ENCODE measurements at places on chromosomes 16 and 17.

DNA sequence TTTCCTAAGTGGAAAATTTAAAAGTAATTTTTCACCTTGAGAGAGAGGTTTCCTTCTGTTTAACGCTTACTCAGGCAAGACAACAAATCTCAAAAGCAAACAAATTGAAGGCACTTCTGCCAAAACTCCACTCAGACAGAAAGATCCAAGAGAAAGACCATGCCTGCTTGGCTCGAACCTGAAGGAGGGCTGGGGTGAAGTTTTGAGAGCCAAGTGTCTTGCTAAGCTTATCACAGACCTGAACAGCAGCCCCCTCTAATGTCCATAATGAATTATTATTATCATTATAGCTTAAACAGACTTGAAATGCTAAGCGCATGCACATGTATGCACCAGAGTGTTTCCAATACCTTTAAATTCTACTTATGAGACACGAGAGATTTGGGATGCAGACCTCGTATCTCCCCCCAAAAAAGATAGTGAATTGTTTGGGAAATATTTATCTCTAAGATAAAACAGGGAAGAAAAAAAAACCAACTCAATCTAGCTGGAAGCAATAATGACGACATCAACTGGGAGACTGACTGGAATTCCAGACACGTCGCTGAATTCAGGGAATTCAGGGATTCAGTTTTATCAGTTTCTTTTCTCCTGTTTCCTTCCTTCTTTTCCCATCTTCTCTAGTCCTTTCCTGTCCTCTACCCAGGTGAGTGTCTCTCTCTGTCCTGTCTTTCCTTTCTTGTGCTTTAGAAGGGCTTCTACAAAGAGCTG, 473.2 kb downstream of the RBFOX1 start:
- no peak for DNase-seq

DNA sequence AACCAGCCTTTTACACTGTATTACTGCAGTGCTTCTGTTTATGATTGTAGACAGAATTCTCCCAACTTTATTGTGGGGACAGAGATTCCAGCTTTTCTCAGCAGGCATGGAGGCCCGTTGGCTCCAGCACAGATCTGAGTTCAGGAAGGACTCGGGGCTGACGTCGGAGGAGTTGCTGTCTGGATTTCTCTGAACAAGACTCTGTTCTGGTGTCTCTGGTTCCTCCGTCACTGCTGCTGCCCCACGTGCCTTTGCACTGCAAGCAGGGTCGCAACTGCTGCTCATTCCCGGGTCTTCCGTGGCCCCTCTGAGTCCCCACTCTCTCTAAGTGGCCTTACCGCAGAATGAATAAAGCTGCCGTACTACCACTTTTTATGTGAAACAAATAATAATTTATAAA, 88.4 kb downstream of the BANP start:
- no peak for DNase-seq

DNA sequence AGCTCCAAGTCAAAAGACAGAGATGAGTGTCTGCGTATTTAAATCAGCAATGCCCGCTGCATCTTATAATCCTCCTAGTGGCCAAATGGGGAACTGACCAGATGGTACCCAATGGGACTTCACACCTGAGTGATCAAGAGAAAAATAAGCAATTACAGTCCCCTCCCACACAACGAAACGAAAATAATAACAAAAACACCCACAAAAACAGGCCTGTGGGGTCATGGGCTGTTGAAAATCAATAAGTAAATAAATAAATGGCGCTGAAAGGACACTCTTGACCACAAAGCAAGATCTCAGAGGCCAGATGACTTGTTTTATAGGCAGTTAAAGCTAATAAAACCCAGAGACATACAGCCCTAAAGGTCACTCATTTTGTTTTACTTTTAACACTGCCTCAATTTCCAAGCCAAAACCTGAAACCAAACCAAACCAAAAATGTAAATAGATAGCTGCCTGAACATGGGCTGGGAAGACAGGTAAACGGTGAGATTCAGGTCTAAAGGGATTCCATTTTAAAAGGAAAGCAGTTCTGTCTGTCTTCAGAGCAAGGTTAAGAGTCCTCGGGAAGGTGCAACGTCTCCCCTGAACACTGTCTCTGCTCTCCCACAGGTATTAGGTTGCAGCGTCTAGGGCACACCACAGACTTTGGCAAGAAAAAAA, 1.3 kb downstream of the ZNF821 start:
- DNase-seq, result no peak

GRCh38 chr17:75272848-75273184, 1.8 kb upstream of the MIF4GD start:
- no peak for DNase-seq

DNA sequence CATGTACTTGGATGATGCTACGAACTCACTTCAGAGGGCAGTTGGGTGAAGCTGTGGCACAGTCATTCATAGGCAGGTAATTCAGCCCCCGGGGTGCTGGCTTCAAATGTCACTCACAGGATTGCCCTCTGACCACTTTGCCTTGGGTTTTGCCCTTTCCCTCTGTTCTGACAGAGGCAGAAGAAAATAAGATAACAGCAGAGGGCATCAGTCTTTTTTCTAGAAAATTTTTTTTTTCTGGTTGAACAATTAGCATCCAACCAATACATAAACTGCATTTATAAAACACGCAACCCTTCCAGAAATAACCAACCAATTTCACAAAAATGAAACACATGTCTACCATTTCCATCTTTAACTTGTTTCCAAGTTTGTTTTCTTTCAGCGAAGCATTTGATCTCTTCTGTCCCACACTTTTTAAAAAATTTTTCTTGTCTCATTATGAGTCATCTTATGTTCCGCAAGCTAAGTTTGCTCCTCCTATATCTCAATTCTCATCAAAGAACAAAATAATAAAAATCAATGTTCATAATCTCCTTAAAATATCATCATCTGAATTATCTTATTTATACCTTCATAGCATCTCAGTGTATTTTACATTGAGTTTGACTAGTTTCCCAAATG, 15.6 kb downstream of the NACA2 start:
- DNase-seq, result no peak

- no peak for DNase-seq
Observed at GRCh38 chr16:56275076-56275475, 83.8 kb downstream of the GNAO1 start.

DNA sequence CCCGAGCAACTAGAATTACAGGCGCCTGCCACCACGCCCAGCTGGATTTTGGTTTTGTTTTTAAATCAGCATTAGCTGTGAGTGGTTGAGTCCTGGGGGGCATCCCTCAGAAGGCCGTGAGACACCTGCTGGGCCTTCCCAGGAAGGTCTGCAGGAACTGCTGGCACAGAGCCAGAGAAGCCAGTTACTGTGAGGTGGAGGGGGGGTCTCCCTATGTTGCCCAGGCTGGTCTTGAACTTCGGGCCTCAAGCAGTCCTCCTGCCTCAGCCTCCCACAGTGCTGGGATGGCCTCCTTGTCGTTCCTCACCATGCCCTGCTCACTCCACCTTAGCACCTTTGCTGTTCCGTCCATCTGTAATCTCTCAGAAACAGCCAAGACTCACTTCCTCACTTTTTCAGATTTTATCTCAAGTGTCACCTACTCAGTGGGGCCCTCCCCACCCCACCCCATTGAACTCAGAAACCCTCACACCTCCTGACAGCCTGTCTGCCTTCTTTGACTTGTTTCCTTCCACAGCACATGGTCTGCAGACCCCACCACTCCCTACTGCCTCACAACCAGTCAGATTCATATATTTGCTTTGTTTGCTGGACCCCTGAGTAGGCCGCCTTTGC, 62.3 kb downstream of the WSB1 start:
- DNase-seq, result no peak

DNA sequence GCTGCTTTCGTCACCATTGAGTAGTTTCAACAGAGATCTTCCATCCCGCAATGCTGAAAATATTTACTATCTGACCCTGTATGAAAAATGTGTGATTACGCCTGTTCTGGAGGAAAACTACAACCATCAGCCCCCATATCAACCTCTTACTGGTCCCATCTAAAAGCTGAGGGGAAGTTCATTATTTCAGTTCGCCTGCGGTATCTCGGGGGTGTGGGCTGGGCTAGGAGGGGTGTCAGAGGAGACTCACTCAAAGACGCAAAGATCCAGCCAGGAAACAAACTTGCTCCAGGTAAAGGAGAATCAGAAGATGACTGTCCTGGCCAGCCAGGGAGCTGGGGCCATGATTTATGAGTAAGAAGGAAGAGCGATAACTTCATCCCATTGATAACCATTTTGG, 13.7 kb downstream of the CACNG1 start:
- DNase-seq, result no peak

- DNase-seq, result no peak
Observed at GRCh38 chr17:77542011-77542410, 401.2 kb downstream of the SEC14L1 start.

GRCh38 chr17:72064606-72065193, 56.1 kb upstream of the SOX9 start:
- DNase-seq, result no peak

DNA sequence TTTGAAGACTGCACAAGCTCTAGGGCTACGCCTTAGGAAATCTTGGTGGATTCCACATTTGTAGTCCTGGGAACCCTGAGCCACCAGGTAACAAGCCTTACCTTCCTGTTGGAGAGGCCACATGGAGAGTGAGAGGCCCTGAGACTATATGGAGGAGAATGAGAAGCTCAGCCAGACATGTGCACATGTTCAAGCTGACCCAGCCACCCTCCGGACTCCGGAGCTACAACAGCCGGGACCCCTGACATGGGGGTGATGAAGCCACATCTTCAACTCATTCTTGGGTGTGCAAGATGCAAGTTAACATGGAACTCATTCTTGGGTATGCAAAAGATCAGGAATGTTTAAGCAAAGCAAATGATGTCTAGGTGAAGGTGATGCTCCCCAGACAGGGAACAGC, 62.7 kb downstream of the GNA13 start:
- no peak for DNase-seq

GRCh38 chr17:1626333-1626732, 2.3 kb downstream of the SLC43A2 start:
- no peak for DNase-seq

- no peak for DNase-seq
Observed at GRCh38 chr17:78081551-78081950, 47.0 kb downstream of the TMC6 start.

DNA sequence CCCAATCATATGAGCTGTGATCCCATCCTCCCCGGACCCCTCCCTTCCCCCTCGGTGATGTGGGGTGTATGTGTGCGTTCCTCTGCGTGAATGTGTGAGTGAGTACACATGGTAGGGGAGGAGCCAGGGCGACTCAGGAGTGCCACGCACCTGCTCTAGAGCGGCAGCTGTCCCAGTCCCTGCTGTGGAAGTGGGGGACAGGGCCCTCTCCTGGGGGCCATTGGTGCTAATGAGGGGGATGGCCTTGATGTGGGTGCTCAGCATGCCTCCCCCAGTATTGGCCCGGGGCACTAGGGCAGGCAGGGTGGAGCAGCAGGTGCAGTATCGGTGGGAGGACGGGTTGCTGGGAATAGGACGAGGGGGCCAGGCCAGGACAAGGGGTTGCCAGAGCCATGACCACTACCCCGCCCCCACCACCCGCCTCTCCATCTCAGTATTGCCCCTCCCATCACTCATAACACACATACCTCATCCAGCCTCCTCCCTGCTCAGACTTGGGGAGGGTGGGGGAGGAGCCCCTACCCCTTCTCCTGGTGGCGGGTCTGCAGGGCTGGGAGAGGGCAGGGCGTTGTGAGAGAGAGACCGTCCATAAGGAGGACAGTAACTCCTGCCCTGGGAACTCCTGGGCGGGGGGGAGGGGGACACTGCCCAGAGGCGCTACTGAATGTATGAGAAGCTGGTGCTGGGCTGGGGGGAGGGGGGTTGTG, 8.5 kb downstream of the NR1D1 start:
- no peak for DNase-seq

- no peak for DNase-seq
Observed at GRCh38 chr17:48892940-48893645, 506 bp downstream of the ATP5MC1 start.

GRCh38 chr17:43608313-43608712, 53.4 kb downstream of the MEOX1 start:
- no peak for DNase-seq

DNA sequence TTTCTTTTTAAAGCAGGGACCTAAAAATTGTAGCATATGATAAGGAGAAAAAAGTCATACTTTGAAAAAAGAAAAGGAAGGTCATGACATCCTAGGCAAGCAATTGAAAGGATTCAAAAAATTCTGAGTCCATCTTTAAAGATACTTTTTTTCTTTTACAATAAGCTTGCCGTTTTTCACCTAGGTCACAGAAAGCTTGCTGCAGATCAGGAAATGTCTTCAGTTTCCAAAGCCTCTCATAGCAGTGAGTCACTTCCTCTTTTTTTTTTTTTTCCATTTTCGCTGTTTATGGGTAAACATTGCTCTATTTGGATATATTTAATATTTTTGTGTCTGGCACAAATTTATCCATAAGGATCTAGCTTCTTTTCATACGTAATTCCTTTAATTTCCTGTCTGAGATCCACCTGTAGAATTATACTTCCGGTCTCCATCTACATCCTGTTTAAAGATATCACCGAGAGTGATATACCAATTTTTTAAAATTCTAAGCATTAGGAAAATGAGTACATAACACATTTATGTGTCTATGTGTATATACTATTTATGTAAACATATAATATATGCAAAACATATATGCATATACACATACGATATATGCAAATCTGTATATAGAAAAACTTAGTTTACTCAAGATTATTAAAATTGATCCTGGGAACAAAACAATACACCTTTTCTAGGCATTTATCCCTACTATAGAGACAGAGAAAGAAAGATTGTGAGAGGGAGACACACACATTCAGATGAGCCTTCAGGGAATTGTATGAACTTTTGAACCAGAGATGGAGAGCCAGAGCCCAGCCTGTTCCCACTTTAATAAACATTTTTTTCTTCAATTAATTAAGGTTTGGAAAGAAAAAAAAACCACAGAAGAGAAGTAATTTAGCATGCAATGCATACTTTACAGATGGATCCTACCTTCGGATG, 134.4 kb downstream of the SKAP1 start:
- no peak for DNase-seq

- DNase-seq, result no peak
Observed at GRCh38 chr17:6035801-6036394, 34.3 kb upstream of the WSCD1 start.

DNA sequence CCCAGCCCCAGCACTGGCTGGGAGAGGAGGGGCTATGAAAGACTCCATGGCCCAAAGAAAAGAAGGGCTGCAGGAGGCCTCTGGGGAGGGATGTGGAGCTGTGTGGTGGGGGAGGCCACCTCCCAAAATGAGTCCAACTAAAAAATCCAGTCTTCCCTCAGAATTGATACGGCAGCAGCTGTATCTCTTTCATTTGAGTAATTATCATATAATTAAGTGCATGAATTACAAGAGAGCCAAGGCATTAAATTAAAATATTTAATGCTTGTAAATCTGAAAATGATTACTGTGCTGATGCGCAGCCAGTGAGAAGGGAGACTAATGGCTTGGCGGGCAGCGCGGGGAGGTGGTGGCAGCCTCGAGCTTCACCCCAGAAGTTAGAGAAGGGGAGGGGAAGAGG, 192.8 kb downstream of the C16orf78 start:
- no peak for DNase-seq

GRCh38 chr17:28948342-28948741, 3.0 kb downstream of the PHF12 start:
- no peak for DNase-seq

DNA sequence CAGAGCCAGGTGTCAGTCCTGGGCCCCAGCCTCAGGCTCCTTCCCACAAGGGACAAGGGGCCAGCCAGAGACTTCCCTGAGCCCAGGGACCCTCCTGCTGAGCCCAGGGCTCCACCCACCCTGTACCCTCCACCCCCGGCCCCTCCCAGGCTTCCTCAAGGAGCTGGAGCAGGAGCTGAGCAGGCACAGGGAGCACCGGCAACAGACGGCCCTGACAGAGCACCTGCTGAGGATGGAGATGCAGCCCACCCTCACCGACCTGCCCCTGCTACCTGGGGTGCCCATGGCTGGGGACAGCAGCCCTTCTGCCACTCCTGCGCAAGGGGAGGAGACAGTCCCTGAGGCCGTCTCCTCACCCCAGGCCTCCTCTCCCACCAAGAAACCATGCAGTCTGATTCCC, 4.5 kb downstream of the SCRN2 start:
- no peak for DNase-seq

All from NCI-H2081 treated with DMSO at 0.1 percent for 48 hours (cell line).